ENCODE measurements at places on chromosomes 2 and 18.

DNA sequence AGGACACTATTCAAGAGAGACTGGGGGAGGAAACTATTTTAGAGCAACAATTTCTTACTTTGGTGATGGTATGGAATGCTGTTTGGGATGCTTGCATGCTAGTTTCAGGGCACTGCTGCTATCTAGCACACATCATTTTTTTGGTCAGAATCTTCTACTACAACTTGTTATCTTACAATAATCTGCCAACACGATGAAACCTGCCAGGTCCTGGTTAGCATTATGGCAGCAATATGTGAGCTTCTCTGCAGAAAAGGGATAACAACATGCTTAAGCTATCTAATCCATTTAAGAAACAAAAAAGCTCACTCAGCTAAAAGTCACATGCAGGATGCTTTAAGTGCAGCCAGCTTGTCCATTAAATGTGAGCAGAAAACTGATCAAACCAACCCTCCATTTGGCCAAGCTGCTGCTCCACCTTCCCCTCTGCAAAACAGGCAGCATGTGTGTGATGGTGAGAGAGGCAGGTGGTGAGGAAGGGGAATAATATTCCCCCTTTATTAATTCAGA lies 30.1 kb downstream of the GAREM2 start:
- no peak for DNase-seq

DNA sequence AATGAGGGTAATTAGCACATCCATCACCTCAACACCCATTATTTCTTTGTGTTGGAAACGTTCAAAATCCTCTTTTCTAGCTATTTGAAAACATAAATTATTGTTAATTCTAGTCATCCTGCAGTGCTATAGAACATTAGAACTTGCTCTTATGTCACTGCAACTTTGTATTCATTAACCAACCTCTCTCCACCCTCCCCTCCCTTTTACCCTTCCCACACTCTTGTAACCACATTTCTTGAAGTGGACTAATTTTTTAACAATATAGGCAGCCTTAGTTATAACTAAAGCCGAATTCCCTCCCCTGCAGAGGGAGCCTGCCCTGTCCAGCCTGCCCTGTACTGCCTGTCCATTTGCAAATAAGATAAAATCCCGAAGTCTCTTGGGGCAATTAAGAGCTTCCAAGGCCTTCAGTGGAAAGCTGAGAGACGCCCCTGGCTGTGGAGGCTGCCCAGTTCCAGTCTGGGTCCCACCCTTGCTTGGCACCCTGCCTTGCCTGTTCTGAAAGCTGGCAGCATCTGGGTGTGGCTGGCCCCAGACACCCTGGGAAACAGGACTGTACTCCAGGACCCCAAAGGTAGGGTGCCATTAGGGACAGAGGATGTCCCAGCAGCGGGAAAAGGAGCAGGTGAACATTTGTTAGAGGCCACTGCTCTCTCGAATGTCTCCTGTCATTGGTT lies 65.1 kb downstream of the MEX3C start:
- no peak for DNase-seq

DNA sequence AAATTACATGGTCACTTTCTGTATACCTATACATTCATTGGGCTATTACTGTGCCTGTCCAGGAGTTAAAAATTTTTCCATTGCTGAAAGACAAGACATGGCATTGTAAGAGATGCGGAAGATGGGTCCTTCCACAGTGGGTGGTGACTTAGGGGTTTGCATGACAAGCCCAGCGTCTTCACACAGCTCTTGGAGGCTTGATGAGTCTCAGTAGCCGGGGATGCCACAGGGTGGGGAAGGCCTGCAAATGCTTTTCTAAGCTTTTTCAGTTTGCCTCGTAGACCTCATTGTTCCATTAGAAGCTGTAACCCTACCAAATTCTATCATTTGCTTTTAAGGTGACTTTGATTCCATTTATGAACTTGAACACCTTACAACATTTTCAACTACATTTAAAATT lies 18.1 kb upstream of the MAPRE3 start:
- DNase-seq, result no peak

DNA sequence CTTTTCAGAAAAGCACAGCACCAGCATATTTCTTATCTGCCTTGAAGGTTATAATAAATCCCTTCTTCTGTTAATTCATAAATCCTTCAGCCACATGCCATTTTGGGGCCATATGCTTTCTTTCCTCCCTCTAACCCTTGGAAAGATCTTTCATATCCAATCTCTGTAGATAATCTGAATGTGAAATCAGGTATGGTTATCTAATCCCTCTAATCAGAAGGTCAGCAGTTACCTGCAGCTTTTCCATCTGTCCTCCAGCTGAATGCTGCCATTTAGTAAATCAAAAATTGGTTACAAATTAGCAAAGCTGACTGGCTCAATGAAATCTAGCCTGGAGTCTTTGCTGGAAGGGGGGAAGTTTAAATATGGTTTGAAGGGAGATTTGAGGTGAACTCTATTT lies 230.5 kb downstream of the PIK3C3 start:
- DNase-seq, result no peak

DNA sequence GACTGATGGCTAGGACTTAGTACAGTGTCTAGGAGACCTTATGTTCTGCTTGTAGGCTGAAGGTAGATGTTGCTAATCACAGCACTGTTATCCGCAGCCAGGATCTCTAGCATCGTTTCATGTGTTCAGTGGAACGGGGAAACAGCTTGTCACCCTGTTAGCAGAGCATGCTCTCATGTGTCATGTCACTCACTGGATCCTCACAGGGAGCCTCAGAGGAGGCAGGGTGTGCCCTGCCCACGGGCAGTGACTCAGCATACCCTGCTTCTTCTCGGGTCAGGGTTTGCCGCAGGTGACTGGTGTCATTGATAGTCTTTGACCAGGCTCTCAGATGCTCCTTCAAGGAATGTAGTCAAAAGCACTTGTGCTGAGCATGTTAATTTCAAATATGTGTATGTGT lies 44.4 kb downstream of the RPIA start:
- peak; percentile 5 for DNase-seq

GRCh38 chr2:8281950-8282857 lies 399.7 kb upstream of the ID2 start:
- no peak for DNase-seq

DNA sequence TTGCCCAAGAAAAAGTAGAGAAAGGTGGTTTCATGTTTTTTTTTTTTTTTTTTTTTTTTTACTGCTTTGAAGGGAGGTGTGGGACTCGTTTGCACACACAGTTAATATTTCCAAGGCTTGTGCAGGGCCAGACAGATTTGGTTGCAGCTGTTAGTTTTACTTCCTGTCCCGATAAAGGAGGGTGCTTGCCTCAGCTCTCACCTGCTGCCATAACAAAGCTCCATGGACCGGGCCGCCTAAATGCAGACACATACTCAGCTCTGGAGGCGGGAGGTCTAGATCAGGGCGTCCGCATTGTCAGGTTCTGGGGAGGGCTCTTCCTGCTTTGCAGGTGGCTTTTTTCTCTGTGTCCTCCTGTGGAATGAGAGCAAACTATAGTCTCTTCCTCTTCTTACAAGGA lies 69.9 kb downstream of the ODC1 start:
- no peak for DNase-seq

DNA sequence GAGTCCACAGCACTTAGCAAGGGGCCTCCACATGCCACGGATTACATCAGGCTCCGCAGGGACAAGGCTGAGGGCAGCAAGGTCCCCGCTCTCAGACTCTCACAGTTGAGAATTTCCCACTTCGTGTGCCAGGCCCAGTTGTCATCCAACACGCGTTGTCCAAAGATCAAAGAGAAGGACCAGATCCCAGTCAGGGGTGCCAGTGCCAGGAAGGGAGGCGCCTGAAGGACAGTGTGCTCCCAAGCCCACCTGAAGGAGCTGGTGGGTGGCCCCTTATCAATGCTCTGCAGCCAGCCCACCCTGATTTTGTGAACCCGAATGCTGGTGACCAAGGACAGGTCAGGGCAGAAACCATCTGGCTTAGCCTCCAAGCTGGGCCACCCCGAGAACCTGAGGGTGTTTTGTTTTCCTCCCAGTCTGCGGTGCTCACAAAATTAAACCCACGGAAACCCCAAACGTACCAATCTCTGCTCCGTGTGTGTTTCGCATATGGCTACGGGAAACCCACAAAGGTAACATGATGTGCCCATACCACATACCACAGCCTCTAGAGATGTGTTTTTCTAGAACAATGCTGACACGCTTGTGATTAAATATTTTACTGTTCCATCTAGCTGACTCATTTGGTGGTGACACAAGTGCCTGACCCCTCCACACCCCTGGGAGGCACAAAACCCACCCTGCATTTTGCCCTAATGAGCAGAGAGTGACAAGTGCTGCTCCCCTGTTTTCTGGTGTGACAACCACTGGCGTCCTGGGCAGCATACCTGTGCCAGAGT lies 24.5 kb downstream of the CRACDL start:
- no peak for DNase-seq

DNA sequence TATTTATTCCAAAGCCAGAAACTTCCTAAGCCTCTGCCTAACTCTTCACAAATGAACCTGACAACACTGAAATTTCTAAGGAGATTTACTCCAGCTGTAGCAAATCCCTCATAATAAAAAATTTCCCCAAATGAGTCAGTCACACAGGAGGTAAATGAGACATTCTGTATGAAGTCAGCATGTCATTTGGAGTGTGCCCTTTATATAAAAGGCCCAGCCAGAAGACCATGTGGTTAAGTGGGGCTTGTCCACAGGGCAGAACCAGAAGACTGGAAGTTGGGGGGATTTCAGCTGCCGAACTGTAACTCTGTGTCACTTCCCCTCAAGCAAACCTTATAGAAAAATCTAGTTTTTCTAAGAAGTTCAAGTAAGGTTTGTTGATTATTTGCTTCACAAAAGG lies 30.2 kb downstream of the NRP2 start:
- DNase-seq, result no peak

Measured in activated CD8-positive, alpha-beta memory T cell treated with anti-CD3 and anti-CD28 coated beads for 4 hours (primary cell).